Foreskin melanocyte (primary cell): ENCODE measurements at places on chromosomes 12 and 14.

GRCh38 chr14:37695866-37696265 lies 100.4 kb downstream of the TTC6 start:
- DNase-seq: no peak

DNA sequence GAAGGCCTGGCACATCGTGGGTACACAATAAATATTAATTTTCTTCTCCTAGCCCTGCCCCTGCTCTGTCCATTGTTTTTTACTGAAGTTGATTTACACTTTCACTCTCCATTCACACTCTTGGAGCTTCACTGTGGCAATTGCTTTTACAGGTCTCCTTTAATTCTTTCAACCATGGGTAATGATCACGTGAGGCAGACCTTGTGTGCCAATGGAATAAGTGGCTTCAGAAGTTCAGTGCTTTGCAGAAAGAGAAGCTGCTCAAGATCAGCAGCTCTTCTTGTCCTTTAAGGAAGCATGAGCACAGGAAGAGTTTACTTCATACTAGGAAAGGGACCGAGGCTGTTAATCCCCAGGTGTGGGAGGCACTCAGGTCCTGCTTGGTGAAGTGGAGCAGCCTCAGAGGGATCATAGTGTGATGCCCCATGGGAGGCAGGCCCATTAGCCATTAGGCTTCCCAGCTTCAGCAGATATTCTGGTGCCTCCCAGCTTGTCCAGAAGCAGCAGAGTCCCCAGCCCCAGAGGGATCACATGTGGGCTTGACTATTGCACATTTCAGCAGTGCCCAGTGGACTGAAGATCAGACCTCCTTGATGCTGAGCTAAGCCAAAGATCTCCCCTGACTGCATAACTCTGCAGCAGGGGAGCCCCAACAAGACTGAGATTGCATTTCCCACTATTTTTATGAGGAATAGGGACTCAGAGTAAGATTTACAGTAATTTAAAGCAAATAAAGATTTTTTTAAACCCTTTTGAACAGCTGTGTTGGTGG lies 5.0 kb upstream of the SLC35F4 start:
- no peak for DNase-seq

GRCh38 chr12:1886396-1887008 lies 31.9 kb downstream of the CACNA2D4 start:
- no peak for DNase-seq

DNA sequence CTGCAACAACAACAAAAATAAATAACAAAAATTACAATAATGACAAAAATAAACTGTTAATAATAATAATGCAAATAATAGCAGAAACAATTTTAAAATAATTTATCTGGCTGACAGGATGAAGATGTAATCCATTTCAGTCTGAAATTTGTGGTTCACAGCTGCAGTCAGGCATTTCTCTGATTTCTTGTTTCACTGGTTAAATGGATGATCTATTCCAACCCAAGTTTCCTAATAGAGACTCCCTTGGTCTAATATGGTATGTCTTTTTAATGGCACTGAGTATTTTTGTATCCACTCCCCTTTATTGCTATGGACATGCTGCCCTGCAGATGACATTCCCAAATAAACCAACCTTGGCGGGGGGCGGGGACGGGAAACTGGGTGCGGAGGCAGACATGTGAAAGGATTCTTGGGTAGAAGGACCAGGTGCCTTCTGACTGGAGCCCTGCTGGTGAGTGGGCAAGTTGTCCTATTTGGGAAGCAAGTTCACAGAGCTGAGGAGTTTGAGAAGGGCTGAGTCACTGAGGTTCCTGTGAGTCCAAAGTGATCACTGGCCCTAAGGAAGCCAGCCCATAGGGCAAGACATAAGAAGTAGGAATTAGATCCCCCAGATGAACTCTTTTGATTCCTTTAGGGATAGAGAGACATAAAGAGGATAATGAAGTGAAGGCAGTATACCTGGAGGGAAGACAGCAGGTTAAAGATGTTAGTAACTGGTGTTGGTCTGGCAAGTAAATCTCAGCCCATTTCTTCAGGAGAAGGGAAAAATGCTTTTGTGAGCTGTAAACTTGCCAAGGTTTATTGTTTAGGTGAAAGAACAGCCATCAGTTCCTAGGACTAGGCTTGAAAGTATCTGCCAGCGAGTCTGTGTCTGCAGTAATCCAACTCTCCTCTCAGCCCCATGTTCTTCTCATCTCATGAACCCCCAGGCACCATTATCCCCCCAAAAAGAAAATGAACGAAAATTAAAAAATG lies 14.5 kb downstream of the FOXG1 start:
- DNase-seq: no peak

GRCh38 chr12:26939192-26939832 lies 1.0 kb downstream of the FGFR1OP2 start:
- no peak for DNase-seq

DNA sequence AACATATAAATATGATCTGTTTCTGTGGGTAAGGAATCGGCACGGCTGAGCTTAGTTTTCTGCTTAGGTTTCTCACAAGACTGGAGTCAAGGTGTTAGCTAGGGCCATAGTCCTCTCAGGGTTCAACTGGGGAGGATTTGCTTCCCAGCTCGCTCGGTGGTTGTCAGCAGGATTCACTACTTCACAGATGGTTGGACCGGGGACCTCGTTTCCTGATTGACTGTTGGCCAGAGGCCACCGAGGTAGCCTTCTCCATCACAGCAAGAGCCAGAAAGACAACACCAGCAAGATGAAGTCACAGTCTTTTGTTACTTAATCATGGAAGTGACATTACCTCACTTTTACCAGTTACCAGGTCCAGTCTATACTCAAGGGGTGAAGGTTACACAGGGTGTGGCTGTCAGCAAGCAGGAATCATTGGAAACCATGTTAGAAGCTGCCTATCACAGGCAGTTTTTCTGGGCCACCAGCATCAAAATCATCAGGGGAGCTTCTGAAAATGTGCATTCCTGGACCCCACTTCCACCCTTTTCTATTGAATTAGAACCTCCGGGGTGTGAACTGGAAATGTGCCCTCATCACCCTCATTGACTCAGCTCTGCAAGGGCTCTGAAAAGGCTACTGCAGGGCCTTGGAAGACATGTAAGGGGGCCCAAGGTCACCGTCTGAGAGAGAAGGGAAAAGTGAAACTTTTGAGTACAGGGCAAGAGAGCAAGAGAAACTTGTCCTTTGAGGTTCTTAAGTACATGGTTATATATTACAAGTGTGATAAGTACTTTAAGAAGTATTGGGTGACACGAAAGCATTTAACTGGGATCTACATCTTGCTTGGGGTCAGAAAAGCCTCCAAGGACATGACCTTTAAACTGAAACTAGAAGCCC lies 10.9 kb downstream of the COPS7A start:
- no peak for DNase-seq
